ENCODE measurements at places on chromosomes 12 and 14.

DNA sequence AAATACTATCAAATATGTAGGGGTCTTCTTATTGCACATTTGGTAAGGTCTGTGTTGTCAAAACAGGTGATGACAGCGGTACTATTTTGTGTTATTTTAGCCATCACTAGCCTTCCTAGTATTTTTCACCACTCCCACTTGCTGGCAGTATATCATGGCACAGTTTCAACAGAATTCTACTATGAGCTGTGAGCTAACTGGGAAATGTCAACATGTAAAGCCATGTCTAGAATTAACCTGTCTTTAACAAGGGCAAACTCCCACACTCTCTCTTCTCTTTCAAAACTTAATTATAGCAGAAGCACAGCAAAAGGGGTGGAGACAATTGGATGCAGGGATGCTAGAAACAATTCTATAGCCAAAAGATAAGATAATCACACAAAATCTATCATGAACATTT, 253.4 kb downstream of the PAX9 start:
- H3K36me3 ChIP-seq = no peaks in the 10 kb centered on the region
- H3K27me3 ChIP-seq = no peaks in the 10 kb centered on the region
- no peak overlapping the region for H3K4me3 ChIP-seq
- DNase-seq = no peak
- no peak overlapping the region for H3K27ac ChIP-seq

DNA sequence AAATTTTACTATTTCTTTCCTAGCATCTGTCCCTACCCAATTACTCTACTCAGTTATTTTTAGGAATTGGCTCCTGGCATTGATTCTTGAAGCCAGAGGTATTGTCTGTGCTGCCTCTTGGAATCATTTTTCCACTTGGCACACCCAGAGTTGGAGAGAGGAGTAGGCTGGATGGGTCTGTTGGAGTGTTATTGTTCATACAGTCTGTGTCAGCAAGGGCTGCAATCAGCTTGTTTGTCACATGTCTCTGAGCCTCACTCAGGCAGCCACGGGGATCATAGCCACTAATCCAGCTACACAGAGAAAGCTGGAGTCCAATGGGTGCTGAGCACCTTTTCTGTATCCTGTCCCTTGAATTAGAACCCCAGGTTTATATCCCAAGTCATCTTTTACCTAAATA, 176.0 kb upstream of the DYRK2 start:
- no peaks in the 10 kb centered on the region for H3K27me3 ChIP-seq
- no peaks in the 10 kb centered on the region for H3K4me1 ChIP-seq
- no peak for DNase-seq
- H3K36me3 ChIP-seq = no peaks in the 10 kb centered on the region
- H3K4me3 ChIP-seq = no peak overlapping the region
- no peak overlapping the region for H3K27ac ChIP-seq

- H3K27ac ChIP-seq = no peak overlapping the region
- no peak overlapping the region for H3K4me3 ChIP-seq
- DNase-seq = no peak
Measured at GRCh38 chr12:114998750-114999128, 314.8 kb upstream of the TBX3 start.

DNA sequence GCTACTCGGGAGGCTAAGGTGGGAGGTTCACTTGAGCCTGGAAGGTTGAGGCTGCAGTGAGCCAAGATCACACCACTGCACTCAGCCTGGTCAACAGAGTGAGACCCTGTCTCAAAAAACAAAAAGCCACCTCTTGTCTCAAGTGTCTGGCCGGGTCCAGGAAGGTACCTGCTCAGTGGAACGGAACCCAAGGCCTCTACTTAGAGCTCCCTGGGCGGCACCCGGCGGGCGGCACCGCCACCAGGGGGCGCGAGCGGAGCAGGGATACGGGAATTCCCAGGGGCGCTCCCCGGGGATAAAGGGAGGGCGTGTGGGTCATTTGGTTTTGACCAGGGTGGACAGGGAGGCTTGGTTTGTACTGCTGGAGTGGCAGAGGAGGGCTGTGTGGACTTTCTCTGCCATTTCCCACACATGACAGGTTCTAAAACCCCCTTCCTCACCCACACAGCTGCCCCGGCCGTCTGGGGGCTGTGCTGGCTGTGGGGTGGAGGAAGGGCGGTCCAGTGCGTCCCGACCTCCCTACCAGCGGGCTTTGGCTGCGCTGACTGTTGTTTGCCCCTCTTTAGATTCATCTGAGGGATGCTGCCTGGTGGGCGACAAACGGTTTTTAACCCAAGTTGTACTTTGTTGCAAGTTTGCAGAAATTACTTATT, 91.4 kb downstream of the SETD3 start:
- no peak overlapping the region for H3K4me3 ChIP-seq
- H3K27me3 ChIP-seq = no peaks in the 10 kb centered on the region
- H3K27ac ChIP-seq = no peak overlapping the region

DNA sequence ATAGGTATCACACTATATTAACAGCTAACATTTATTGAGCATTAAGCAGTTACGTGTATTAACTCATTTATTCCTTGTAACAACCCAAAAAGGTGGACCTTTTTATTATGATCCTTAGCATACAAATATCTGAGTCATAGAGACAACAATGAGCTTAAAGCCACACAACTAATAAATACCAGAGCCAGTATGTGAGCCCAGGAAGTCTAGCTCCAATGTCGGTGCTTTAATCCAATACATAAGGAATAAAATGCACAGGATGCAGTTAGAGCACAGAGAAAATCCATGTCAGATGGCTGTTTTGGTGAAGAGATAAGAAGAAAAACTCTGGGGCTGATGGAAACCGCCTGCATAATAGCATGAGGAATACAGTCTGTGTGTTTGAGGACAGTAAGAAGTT, 888.6 kb downstream of the TMTC2 start:
- no peak overlapping the region for H3K27ac ChIP-seq
- no peak for DNase-seq
- no peaks in the 10 kb centered on the region for H3K36me3 ChIP-seq
- no peaks in the 10 kb centered on the region for H3K4me1 ChIP-seq
- H3K4me3 ChIP-seq = no peak overlapping the region

GRCh38 chr12:23211384-23212320, 586.7 kb downstream of the ETNK1 start:
- no peaks in the 10 kb centered on the region for H3K27me3 ChIP-seq
- no peak for DNase-seq
- H3K27ac ChIP-seq = no peak overlapping the region
- H3K4me1 ChIP-seq = no peaks in the 10 kb centered on the region

GRCh38 chr14:102723650-102724049, 53.6 kb upstream of the TRAF3 start:
- no peaks in the 10 kb centered on the region for H3K27me3 ChIP-seq
- peaks cover 11% of the 10 kb centered on the region for H3K36me3 ChIP-seq
- no peak for DNase-seq
- H3K27ac ChIP-seq = no peak overlapping the region

GRCh38 chr12:87464565-87464964, 564.6 kb downstream of the C12orf50 start:
- no peak overlapping the region for H3K4me3 ChIP-seq
- no peaks in the 10 kb centered on the region for H3K36me3 ChIP-seq
- no peak for DNase-seq
- no peaks in the 10 kb centered on the region for H3K4me1 ChIP-seq
- H3K27me3 ChIP-seq = no peaks in the 10 kb centered on the region

DNA sequence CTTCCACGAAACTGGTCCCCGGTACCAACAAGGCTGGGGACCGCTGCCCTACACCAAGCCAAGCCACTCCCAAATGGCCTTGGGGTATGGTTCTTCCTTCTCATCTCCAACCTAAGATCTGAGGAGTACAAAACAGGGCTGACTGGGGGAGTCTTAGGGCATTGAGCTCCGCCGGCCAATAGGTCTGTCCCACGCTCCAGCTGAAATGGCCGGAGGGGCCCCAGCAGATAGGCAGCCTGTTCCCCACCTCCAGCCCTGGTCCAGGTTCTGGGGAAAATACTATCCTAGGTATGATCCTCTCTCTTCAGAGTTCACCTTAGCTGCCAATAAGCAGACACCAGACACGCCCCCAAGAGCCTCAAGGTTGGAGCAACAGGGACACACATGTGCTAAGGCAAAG, 90.2 kb downstream of the ACTN1 start:
- H3K27ac ChIP-seq = no peak overlapping the region
- H3K36me3 ChIP-seq = peaks cover 92% of the 10 kb centered on the region
- no peaks in the 10 kb centered on the region for H3K27me3 ChIP-seq
- H3K4me1 ChIP-seq = no peaks in the 10 kb centered on the region

GRCh38 chr14:63470962-63471793, 72.0 kb downstream of the PPP2R5E start:
- peaks cover 3% of the 10 kb centered on the region for H3K36me3 ChIP-seq
- no peak overlapping the region for H3K27ac ChIP-seq
- no peaks in the 10 kb centered on the region for H3K27me3 ChIP-seq
- DNase-seq = no peak
- H3K4me3 ChIP-seq = no peak overlapping the region

GRCh38 chr12:52673217-52673616, 7.0 kb downstream of the KRT1 start:
- H3K4me1 ChIP-seq = no peaks in the 10 kb centered on the region
- DNase-seq = no peak
- no peak overlapping the region for H3K27ac ChIP-seq
- no peak overlapping the region for H3K4me3 ChIP-seq
- H3K36me3 ChIP-seq = no peaks in the 10 kb centered on the region
- H3K27me3 ChIP-seq = no peaks in the 10 kb centered on the region

- H3K36me3 ChIP-seq = no peaks in the 10 kb centered on the region
- H3K4me1 ChIP-seq = no peaks in the 10 kb centered on the region
- DNase-seq = no peak
- H3K27me3 ChIP-seq = no peaks in the 10 kb centered on the region
- H3K4me3 ChIP-seq = no peak overlapping the region
Measured at GRCh38 chr14:87794561-87794960, 198.4 kb downstream of the GALC start.

DNA sequence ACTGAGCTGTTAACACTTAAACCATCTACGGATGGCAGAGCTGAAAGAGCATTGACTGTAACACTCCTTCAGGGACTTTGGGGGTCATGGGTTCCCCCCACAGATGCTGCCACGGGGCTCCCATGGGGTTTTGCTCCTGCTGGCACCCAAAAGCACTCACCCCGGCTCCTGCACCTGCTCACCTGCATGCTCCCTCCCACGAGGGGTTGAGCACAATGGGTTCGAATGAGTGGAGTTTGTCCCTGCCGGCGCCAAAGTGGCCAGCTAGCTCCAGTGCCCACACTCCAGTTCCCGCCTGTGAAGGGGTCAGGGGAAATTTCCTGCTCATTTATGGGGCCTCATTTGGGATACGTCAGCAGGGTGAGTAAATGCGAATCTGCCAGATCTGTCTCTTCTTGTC, 40.7 kb downstream of the TNFAIP2 start:
- no peaks in the 10 kb centered on the region for H3K27me3 ChIP-seq
- no peaks in the 10 kb centered on the region for H3K4me1 ChIP-seq
- DNase-seq = no peak
- H3K36me3 ChIP-seq = no peaks in the 10 kb centered on the region

DNA sequence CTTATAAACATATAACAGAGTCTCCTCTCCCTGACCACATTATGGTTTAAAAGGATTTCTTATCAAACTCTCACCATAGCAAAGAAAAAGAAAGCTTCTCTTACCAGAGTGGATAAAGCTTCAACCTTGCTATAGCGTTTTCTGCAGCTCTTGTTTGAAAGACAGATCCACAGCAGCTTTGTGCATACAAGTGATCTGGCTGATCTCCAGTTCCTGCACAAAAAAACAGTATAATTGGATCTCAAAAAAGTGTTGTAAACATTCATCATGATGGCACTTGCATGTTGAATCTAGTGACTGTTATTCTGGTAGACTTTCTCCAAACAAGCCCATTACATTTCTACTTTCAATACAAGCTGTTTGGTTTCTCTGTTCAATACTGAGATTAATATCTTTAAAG, 178.9 kb upstream of the MGAT4C start:
- no peak overlapping the region for H3K4me3 ChIP-seq
- no peak overlapping the region for H3K27ac ChIP-seq
- DNase-seq = no peak
- no peaks in the 10 kb centered on the region for H3K36me3 ChIP-seq

- no peak overlapping the region for H3K4me3 ChIP-seq
- H3K4me1 ChIP-seq = peaks cover 9% of the 10 kb centered on the region
- H3K36me3 ChIP-seq = no peaks in the 10 kb centered on the region
Measured at GRCh38 chr12:4213471-4213870, 60.1 kb upstream of the CCND2 start.

GRCh38 chr14:96637521-96637920, 135.3 kb downstream of the PAPOLA start:
- H3K4me3 ChIP-seq = no peak overlapping the region
- DNase-seq = no peak
- H3K27me3 ChIP-seq = no peaks in the 10 kb centered on the region
- no peak overlapping the region for H3K27ac ChIP-seq
- H3K36me3 ChIP-seq = no peaks in the 10 kb centered on the region

DNA sequence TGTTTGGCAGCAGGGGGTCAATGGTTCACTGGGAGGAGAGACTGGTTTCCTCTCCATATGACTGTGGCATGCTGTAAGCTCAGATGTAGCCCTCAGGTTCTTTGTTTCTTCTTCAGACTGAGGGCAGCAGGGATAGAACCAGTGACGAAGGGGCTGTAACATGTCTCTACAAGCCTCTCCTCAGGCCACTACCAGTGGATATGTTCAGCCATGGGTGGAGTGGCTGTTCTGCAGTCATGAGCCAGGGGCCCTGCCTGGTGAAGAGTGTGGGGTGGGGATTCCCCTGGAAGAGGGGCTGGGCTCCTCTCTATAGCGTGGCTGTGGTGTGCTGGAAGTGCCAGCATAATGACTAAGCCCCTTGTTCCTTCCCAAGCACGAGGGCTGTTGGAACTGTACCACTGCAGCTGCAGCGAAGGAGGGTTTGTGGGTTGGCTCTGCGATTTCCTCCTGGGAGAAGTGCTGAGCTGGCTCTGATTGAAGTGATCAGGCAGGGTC, 55.8 kb downstream of the CMAS start:
- H3K36me3 ChIP-seq = no peaks in the 10 kb centered on the region
- no peak overlapping the region for H3K4me3 ChIP-seq
- H3K4me1 ChIP-seq = peaks cover 4% of the 10 kb centered on the region
- DNase-seq = no peak
- H3K27ac ChIP-seq = no peak overlapping the region

GRCh38 chr12:127654383-127654985, 612.5 kb upstream of the TMEM132C start:
- H3K4me1 ChIP-seq = no peaks in the 10 kb centered on the region
- H3K27me3 ChIP-seq = no peaks in the 10 kb centered on the region
- no peak for DNase-seq
- H3K4me3 ChIP-seq = no peak overlapping the region
- H3K27ac ChIP-seq = no peak overlapping the region

- H3K27ac ChIP-seq = no peak overlapping the region
- H3K36me3 ChIP-seq = no peaks in the 10 kb centered on the region
- no peaks in the 10 kb centered on the region for H3K4me1 ChIP-seq
- H3K27me3 ChIP-seq = no peaks in the 10 kb centered on the region
- DNase-seq = no peak
- H3K4me3 ChIP-seq = no peak overlapping the region
Measured at GRCh38 chr12:72605975-72606374, 333.8 kb downstream of the TRHDE start.

- no peak overlapping the region for H3K27ac ChIP-seq
- no peaks in the 10 kb centered on the region for H3K4me1 ChIP-seq
- no peak for DNase-seq
- no peaks in the 10 kb centered on the region for H3K27me3 ChIP-seq
- no peak overlapping the region for H3K4me3 ChIP-seq
- no peaks in the 10 kb centered on the region for H3K36me3 ChIP-seq
Measured at GRCh38 chr14:33782923-33783322, 168.0 kb downstream of the EGLN3 start.

GRCh38 chr12:1504895-1505311, 89.5 kb downstream of the FBXL14 start:
- peaks cover 11% of the 10 kb centered on the region for H3K4me1 ChIP-seq
- H3K36me3 ChIP-seq = no peaks in the 10 kb centered on the region
- no peak overlapping the region for H3K4me3 ChIP-seq
- no peaks in the 10 kb centered on the region for H3K27me3 ChIP-seq
- DNase-seq = no peak

- peak; percentile 90 for DNase-seq
- H3K36me3 ChIP-seq = no peaks in the 10 kb centered on the region
- H3K4me1 ChIP-seq = peaks cover 7% of the 10 kb centered on the region
- H3K27ac ChIP-seq = peak within 1 kb of the TSS; percentile 84
Measured at GRCh38 chr12:104303538-104304151, at the start of gene EID3. EID3 (plus strand) TSS chr12:104303739; CDS start chr12:104303935, 196 bp downstream.
